ENCODE measurements at places on chromosomes 4 and X. TPM values are rescaled to one million over a fixed set of nuclear protein-coding genes. Genes with fewer than 3 reads are reported as not detected.

DNA sequence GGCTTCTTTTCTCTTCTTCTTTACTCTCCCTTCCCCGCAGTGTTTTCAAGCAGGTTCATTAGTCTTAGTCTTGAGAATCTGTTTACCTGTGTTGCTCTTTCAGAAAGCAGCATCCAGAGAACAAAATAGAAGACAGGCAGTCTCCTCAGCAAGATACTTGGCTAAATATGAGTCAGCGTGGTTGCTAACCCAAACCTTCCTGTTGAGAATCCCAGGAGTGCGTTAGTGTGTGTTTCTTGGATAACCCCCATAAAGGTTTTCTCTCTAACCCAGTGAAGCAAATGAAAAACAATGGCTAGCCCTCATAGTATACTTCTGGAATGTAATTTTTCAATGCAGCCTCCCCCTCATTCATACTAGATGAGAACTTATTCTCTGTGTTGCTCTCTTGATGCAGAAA is 41.1 kb downstream of the BMPR1B start:
- DNase-seq: no peak

DNA sequence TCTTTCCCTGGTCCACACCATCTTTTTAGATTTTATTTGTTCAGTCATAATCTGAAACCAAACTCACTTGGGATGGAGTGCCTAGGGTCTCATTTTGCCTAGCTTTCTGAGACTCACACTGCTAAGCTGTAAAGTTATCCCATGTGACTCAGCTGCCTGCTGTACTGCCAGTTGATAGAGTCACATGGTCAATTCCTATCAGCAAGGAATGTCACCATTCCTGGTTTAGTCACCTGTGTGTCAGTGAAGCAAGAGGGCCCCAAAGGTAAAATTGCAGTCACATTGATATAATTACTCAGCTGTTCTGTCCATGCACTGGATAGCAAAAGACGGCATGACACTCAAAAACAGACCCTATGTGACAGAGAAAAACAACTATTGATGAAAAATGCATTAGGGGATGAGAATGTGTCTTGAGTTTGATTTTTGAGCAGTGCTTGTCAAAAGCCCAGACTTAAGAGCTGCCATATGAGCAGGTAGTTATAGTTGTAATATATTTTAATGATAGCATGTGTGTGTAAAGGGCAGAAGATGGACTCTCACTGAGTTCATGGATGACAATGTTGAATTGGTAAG is 413.2 kb downstream of the PPARGC1A start:
- DNase-seq: no peak

DNA sequence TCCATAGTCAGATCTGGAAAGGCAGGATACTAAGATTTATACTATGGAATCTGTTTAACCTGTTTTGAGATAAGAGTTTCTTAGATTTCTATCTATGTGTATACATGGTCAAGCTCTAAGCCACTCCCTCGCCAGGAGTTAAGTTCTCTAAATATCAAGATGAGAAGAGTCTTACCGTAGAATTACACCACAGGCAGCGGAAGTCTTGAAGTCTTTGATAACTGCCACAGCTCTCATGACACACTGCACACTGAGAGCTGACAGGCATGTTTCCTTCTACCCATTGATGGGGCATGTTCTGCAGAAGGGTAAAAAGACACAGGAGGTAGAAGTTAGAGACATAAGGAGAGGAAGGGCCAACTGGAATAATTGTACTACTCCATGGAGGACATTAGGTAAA is 67.7 kb downstream of the DGKK start:
- no peak for DNase-seq

- no peak for DNase-seq
Measured at GRCh38 chrX:25277574-25277973, 261.8 kb upstream of the ARX start.

The EGF gene
- total RNA-seq: not detected

DNA sequence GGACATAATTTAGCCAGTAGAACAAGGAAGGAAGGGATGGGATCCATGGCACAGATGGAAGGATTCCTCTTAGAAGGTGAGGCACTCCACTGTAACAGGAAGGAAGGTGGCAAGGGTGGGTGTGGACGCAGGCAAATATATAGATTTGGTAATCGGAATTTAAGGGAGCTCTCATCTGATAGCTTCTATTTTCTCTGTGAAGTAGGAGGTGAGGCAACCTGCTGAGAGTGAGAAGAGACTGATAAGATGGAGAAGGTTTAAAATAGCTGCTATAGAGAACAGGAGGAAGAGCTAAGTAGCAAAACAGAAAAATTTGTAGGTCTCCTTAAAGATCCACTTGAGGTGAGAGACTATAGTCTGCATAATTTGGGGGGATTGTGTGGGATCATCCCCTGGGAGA is 61.8 kb upstream of the BRS3 start:
- DNase-seq: no peak

- no peak for DNase-seq
Measured at GRCh38 chrX:81168391-81168790, 33.3 kb downstream of the HMGN5 start.

GRCh38 chr4:109629775-109630174 is 69.7 kb downstream of the MCUB start:
- no peak for DNase-seq

The TMEM255A gene
- total RNA-seq: 0.25 TPM

DNA sequence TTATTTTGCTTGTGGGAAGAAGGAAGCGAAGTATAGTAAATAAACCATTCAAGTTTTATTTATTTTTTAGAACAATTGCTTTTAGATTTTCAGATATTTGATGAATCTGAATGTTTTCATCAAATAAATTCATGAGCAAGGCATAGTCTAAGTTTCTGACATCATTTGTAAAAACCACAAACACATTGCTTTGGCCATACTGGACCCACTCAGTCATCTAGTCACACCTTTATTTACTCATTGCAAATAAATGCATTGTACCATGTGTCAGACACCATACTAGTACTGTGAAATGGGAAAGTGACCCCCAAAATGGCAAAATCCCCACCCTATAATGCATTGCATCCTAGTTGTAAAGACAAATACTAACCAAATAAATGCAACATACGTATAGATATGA is 449.1 kb upstream of the SMIM31 start:
- DNase-seq: no peak

- DNase-seq: no peak
Measured at GRCh38 chr4:149512501-149512900, 303.1 kb downstream of the IQCM start.

The VEGFC gene
- total RNA-seq: not detected

Measured in B cell (primary cell).